ENCODE measurements at places on chromosomes 2 and 18. TPM values are rescaled to one million over a fixed set of nuclear protein-coding genes. Genes with fewer than 3 reads are reported as not detected.
A peak's percentile ranks its signal among the peaks of the same experiment; 100 is the strongest.

GRCh38 chr2:220949466-220949865 is 622.6 kb downstream of the EPHA4 start:
- peak; percentile 13 for DNase-seq

DNA sequence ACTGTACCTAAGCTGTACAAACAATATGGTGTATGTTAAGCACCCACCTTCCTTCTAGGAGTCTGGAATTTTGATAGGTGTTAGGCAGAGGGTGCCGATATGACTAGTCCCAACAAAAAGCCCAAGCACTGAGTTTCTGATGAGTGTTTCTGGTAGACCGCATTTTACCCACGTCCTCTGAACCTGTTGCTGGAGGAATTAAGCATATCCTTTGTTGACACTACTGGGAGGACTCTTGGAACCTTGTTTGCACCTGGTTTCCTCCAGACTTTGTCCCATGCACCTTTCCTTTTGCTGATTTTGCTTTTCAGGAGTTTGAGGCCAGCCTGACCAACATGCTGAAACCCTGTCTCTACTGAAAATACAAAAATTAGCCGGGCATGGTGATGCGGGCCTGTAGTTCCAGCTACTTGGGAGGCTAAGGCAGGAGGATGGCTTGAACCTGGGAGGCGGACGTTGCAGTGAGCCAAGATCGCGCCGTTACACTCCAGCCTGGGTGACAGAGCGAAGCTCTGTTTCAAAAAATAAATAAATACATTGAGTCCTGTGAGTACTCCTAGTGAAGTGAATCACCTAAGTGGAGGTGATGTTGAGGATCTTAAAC is 11.4 kb upstream of the SPAST start:
- DNase-seq: no peak

DNA sequence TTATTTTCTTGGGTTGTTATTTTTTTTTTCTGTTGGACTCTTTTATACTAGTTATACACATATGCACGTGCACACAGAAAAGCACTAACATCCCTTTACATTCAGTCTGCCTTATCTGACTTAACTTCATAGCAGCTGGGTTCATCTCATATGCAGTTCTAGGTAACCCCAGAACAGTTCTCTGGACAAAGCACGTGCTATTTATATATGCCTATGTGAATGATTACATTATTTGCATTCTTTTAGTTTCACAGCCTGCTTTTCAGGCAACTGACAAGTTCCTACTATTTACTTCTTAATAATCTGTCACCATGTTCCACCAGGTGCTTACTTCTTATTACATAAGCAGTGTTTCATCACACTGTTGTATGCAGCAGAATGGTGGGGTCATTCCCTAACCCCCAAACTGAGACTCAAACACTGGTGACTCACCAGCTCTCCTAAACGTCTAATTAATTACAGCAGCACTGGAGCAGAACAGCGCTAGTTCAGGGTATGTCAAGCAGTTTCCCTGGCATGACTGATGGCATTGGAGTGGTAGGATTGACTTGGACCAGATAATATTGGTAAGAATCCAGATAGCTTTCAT is 372.8 kb downstream of the CLIP4 start:
- DNase-seq: no peak

GRCh38 chr18:25732862-25733261 is 357.6 kb downstream of the SS18 start:
- no peak for DNase-seq

GRCh38 chr2:122627388-122627787 is 871.9 kb downstream of the TSN start:
- no peak for DNase-seq

IL36RN gene
- total RNA-seq: not detected

BCL11A gene
- 49.2 TPM for total RNA-seq

RGPD3 gene
- 0.28 TPM for total RNA-seq

All from GM23338 (cell line).